ENCODE measurements at places on chromosomes 13 and 19. TPM values are rescaled to one million over a fixed set of nuclear protein-coding genes. Genes with fewer than 3 reads are reported as not detected.

GRCh38 chr19:38869160-38869835 is 8.8 kb downstream of the RINL start:
- DNase-seq = no peak

LSR gene
- 83.3 TPM for total RNA-seq

SGCG gene
- total RNA-seq = 2.3 TPM

DNA sequence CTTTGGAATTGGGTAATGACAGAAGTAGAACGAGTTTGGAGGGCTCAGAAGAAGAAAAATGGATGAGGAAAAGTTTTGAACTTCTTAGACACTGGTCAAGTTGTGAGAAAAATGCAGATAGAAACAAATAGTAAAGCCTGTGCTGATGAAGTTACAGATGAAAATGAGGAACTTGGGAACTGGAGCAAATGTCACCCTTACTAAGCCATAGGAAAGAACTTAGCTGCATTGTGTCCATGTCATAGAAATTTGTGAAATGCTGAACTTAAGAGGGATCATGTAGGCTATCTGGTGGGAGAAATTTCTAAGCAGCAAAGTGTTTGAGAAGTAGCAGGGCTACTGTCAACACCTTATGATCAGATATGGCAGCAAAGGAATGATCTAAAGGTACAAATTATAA is 289.2 kb upstream of the PCDH9 start:
- DNase-seq = no peak

DNA sequence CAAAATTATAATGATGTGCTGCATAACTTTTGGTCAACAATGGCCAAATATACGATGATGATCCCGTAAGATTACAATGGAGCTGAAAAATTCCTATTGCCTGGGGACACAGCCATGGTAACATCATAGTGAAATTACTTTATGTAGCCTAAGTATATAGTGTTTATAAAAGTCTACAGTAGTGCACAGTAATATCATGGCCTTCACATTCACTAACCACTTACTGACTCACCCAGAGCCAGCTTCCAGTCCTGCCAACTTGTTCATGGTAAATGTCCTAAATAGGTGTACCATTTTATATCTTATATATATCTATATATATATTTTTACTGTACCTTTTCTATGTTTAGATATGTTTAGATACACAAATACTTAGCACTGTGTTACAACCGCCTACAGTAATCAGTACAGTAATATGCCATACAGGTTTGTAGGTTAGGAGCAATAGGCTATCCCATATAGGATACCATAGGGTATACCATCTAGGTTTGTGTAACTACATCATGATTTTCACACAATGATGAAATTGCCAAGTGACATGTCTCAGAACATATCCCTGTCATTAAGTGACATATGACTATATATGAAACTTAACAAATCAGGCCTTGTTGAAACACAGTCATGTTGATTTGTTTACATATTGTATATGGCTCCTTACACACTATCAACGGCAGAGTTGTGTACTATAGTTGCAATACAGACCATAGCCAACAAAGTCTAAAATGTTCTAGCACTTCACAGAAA is 23.7 kb downstream of the DIS3 start:
- no peak for DNase-seq

DNA sequence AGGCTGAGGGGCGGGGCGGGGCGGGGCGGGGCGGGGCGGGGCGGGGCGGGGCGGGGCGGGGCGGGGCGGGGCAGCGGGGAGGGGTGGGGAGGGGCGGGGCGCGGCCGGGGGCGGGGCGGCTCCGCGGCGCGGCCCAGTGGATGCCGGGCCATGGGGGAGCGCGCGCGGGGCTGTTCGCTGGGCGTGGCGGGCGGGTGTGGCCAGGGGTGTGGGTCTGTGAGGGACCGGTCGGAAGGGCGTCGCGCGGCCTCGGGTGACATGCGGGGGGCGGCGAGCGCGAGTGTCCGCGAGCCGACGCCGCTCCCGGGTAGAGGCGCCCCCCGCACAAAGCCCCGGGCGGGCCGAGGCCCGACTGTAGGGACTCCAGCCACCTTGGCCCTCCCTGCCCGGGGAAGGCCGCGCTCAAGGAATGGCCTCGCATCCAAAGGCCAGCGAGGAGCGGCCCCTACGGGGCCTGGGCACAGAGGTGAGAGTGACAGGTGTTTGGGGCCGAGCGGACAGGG is at the start of gene ZFP28:
ZFP28 (plus strand) TSS at position 188 of the 503 bp plus-strand sequence; CDS start at position 259, 71 bp downstream.
- DNase-seq = peak; percentile 58

- no peak for DNase-seq
These were observed 102.7 kb downstream of the OLFM4 start for GRCh38 chr13:53131361-53131760.

GRCh38 chr19:11673608-11674041 is 65.1 kb downstream of the ZNF823 start:
- DNase-seq = peak; percentile 33

URAD gene
- total RNA-seq = not detected

ZNF709 gene
- total RNA-seq = 2.9 TPM

COL4A2 gene
- 40.8 TPM for total RNA-seq

ZNF43 gene
- 8.9 TPM for total RNA-seq

DNA sequence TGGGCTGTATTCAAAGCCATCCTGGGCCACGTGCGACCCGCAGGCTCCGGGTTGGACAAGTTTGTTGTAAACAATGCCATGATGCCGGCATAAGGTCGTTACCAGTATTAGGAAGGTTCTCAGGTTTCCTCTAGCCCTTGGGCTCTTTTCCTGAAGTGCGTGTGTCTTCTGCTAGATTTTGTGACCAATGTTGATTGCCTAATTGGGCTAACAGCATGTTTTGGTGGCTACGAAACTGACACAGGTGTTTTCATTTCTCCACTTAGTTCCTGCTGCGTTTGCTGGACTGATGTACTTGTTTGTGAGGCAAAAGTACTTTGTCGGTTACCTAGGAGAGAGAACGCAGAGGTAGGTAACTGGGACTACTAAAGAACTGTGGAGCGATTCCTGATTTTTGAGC is 20.3 kb downstream of the ALOX5AP start:
- no peak for DNase-seq

DNA sequence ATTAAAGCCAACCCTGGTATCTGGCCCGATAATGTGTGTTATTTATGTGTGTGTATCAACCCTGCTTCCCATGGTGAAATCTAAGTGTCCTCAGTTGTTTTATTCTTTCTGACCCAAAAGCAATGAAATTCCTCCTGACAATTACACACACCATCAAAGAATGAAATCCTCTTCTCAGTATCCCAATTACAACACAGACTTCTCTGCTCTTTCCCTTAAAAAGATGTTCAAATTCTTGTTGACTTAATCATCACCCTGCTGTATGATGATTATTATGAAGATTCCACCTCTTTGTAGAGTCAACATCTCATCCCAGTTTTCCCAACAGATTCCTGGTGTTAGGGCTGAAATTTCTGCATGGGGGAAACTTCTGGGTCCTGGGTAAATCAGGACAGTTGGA is 8.9 kb upstream of the TRPC4 start:
- DNase-seq = no peak

DNA sequence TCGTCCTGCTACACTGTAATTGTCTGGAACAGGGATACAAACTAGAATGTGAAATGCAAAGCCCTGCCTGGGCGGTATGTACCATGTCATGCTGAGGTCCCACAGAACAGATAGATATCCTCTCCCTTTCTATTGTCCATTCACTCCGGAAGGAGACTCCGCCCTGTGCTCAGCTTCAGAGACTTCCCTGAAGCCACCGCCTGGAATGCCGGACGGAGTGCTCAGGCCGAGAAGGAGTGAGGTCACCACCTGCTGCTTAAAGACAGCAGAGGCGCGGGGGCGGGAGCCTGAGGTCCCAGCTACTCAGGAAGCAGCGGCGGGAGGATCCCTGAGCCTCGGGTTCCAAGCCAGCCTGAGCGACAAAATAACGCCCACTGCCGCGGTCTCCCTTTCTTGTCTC is 890 bp upstream of the ZNF611 start:
- peak; percentile 18 for DNase-seq

ZNF28 gene
- total RNA-seq = 10.0 TPM

CGB7 gene
- total RNA-seq = 8.8 TPM

DNA sequence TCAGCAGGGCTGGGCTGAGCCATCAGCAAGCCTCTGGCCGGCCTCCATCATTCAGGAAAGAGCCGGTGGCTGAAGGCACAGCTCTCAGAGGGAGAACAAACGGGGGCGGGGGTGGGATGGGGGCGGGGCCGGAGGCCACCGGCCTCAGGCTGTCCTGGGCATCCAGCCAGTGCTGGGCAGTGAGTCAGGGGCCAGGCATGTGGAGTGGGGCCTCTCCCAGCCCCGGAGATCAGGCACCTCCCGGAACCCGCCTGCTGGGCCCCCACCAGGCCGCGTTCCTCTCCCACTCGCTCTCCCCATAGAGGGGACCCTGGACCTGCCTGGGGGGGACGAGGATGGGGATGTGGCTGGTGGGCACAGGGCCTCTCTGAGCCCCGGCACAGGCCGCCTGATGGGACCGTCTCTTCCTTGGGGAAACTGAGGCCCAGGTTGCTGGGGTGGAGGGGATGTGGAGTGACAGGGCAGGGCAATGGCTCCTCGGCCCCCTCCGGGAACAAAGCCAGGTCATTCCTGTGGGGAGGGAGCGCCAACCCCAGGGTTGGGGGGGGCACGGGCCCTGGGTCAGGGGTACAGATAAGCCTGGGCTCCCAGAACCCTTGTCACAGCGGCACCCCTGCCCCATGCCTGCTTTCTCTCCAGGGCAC is 12.9 kb downstream of the SPC24 start:
- DNase-seq = peak; percentile 74

DNA sequence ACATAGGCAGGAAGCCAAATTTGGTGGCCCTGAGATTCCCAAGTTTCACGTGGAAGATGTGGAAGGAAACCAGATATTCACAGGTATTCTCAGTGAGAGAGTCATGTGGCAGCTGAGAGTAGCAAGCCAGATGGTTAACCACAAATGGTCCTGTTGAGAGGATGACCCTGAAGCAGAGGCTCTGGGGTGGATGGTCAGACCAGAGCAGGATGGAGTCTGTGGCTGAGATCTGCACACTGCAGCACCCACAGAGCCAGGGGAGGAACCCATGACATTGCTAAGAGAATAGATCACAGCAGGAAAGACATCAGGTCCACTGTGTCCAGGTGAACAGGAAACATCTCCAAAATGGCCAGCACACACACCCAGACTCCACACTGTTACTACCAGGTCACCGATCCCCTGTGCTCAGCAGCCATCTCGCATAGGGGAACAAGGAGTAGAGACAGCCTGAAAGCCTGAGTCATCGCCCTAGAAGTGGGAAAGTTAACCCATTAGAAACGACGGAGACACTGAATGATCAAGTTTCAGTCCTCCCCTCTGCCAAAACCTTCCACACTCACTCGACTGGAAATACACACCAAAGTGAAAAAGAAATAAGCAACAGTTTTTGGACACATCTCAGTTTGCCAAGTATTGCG is 160.0 kb downstream of the RBM26 start:
- no peak for DNase-seq

- peak; percentile 92 for DNase-seq
These were observed 4.8 kb upstream of the KCNC3 start for GRCh38 chr19:50333737-50334617.

GRCh38 chr13:109088624-109088917 is 459.2 kb downstream of the MYO16 start:
- no peak for DNase-seq

SMAD9 gene
- total RNA-seq = 4.4 TPM

Data from lower leg skin (tissue), 4 donors.